ENCODE measurements at places on chromosomes 4 and X.

DNA sequence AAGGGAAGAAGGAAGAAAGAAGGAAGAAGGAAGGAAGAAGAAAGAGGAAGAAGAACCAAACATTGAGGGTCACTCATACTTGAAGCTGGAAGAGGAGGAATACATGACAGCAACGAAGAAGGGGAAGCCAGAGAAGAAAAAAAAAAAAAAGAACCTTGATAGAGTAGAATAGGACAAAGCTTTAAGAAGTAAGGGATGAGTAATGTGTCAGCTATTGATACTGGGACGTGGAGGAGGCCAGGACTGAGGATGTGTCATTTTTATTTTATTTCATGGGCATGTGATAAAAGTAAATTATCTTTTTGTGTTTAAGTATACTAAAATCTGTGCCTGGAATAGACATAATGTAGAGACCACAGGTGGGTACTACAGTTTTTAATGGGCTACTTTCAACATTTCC is 6.4 kb downstream of the EDA2R start:
- no peak for DNase-seq

- DNase-seq = no peak
Observed at GRCh38 chr4:99052902-99053301, 35.7 kb downstream of the ADH5 start.

DNA sequence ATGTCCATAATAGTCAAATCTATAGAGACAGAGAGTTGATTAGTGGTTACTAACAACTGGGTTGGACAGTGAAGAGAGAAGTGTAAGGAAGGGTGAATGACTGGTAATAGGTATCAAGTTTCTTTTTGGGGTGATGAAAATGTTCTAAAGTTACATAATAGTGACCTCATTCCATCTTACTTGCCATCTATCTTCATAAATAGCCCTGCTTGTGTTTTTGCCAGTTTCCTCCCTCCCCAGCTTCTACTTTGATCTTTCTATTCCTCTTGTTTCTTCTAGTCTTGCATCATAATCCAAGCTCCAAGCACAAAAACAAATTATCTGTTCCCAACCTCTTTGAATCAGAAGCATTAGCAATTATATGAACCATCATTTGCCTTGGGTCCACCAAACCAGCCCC is 40.2 kb upstream of the TET2 start:
- DNase-seq = no peak

GRCh38 chr4:187493661-187494060 is 501.9 kb upstream of the ZFP42 start:
- no peak for DNase-seq

- no peak for DNase-seq
Observed at GRCh38 chr4:186948361-186949242, 224.9 kb upstream of the FAT1 start.

DNA sequence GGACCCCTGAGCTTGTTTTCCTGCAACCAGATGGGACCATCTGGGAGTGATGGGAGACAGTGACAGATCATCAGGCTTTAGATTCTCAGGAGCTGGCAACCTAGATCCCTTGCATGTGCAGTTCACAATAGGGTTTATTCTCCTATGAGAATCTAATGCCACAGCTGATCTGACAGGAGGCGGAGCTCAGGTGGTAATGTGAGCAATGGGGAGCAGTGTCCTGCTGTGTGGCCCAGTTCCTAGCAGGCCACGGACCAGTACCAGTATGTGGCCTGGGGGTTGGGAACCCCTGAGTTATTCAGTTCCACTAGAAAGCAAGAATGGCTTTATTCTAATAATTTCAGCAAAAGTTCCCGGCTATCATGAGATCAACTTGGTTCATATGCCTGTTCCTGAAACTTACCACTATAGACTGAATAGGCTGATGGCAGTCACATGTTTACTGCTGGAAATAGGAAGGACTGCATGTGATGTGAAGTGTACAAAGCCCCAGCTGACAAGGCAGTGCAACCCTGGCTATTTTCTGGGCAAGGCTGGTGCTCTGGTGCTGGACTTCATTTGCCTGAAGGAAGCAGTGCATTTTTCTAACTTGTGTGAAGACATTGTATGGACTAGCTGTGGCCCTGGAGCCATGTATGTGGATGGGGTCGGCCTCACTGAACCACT is 107.2 kb downstream of the SPRY1 start:
- DNase-seq = no peak

DNA sequence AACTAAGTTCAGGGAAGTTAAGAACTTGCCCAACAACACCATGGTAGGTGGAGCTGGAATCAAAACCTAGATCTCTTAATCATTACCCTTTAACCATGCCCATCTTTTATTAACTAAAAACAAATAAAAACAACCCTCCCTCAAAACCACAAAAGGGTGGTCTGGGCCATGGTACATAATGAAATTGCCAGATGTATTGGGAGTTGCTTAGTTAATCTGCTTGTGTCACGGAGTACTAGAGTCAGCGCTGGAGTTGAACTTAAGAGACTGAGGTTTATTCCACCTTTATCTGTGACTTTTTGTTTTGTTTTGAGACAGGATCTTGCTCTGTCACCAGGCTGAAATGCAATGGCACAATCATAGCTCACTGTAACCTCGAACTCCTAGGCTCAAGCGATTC is 13.3 kb downstream of the LRRC66 start:
- no peak for DNase-seq

DNA sequence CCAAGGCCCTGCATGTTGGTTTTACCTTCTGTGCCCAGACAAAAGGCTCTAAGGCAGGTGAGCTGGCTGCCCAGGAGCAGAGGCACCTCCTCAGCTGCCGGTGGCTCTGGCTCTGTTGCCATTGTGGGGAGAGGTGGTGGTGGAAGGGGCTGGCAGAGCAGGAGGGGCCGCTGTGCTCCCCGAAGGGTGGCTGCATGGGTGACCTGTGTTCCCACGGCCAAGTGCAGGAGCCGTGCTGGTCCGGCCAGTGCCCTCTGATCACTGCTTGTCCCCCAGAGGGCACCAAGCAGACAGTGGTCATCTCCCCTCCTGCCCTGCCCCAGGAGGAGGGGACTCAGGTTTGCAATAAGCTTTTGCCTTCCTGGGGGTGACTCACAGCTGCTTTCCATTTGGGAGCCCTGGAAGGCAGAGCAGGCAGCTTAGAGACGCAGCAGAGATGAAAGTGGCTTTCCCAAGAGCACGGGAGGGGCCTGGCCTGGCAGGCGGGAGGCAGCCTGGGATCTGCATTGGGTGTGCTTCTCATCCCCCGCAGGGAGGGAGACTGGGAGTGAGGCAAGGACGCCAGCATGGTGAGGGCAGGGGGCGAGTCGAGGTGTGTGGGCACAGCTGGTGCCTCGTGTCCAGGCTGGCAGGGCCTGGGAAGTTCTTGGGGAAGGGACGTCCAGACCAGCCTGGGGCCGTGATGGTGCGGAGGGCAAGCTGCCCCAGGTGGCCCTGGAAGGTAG is 28.7 kb downstream of the DOK7 start:
- no peak for DNase-seq

DNA sequence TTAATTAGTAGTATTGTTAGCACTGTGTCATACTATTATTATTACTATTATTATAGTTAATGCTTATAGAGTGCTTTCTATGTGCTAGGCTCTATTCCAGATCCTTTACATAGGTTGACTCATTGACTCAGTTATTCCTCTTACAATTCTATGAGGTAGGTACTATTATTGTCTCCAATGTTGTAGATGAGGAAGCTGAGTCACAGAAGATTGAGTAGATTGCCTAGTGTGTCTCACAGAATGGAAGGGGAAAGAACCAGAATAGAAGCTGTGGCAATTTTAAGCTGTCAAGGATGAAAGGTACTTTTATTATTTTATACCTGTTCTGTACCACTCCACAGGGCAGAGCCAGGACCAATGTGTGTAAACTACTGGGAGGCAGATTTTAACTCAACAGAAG is 1.9 kb upstream of the TCEAL1 start:
- DNase-seq = no peak

DNA sequence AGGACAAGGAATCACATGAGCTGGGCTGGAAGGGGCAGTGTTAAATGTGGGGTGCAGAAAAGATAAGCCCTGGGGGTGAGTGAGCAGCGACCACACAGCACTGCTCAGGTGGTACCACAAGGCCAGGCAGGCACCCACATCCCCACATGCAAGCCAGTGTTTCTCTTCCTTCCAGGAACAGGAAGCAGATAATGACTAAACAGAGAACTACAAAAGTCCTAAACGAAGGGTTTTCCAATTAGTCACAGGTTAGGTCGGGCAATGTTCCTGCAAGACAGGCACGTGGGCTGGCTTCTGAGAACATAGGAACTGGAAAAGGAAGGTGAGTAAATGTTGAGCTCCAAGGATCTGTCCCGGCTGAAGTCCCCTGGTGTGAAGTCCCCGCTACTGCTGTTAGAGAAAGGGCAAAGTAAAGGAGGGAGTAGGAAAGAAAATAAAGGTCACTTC is 19.5 kb downstream of the RELL1 start:
- no peak for DNase-seq

- no peak for DNase-seq
Observed at GRCh38 chr4:179130122-179130714, 1688.0 kb upstream of the AGA start.

GRCh38 chr4:183816077-183816476 is 89.0 kb upstream of the STOX2 start:
- no peak for DNase-seq

DNA sequence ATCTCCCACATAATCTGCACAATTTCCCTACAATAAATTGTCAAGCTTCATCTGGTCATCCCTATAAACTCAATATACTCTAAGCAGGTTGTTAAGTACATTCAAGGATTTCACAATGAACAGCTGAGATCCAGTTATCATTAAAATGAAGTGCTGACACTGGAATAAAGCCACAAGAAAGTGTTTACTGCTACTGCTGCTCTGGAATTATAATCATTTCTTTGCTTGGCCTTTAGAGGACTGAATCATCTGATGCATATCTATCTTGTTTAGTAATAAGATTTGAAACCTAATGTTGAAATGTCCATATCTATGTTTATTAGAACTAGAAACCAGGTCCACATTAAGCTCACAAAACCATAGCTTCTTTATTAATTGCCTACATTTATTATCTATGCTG is 338.6 kb upstream of the ZFP42 start:
- no peak for DNase-seq

DNA sequence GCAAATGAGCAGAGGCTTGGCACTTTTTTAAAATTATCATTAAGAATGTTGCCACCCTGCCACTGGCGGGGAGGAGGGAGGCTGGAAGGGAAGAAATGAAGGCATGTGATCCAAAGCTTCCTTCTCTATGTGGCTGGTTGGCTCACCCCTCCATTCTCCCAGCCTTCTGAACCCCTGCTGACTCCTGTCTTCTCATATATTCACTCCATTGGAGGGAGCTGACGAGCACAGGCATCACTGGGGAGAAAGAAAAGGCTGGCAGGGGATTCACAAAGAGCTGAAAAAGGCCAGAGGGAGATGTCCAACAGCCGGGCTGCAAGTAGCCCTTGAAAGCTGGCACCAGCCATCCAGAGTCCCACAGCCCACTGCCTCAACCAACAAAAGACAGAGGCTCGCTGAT is 495.6 kb downstream of the BCOR start:
- no peak for DNase-seq

DNA sequence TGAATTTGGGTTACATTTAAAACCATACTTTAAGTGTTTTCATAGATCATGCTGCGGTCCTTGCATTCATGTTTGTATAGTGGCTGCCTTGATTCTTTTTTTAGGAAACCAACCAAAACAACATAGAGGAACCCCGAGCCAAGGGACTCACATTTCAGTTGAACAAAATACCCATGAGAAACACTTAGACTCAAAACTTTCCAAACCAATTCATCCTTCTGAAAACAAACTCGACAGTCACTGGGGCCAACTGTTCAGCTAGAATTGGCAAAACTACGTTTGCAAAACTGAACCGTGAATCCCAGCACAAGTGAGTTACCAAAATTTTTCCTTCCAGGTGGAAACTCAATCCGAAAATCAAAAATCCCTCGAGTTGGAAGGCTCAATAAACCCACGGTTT is 1.4 kb downstream of the ADGRA3 start:
- no peak for DNase-seq

- DNase-seq = no peak
Observed at GRCh38 chr4:184757810-184758209, 23.9 kb upstream of the CENPU start.

DNA sequence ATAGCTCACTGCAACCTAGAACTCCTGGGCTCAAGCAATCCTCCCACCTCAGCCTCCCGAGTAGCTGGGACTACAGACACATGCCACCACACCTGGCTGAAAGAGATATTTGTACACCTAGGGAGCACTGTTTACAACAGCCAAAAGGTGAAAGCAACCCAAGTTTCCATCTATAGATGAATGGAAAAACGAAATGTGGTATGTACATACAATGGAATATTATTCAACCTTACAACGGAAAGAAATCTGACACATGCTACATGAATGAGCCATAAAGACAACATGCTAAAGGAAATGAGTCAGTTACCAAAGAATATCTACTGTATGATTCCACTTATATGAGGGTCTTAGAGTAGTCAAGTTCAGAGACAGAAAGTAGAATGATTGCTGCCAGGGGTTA is 52.2 kb downstream of the ABCG2 start:
- DNase-seq = no peak

DNA sequence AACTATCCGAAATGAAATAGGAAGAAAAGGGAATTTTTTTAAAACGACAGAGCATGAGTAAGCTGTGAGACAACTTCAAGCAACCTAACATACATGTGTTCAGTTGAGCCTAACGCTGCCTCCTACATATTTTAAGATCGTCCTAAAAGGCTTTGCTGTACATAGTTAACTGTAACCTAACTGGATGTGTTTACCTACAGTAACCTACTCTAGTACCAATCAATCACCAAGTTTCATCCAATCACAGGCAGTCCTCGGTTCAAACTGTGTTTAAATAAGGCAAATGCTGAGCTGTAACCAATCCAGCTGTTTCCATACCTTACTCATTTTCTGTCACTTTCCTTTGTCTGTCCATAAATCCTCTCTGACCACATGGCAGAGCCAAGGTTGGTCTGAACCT is 17.1 kb downstream of the RCHY1 start:
- DNase-seq = no peak

DNA sequence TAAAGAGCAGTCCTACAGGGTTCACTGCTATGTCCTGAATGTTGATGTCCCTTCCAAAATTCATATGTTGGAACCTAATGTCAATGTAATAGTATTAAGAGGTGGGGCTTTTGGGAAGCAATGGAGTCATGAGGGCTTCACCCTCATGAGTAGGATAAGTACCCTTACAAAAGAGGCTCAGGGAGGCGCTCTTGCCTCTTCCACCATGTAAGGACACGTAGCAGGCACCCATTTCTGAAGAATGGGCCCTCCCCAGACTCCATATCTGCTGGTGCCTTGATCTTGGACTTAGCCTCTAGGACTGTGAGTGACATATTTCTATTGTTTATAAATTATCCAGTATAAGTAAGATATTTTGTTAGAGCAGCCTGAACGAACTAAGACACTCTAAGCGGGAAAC is 15.8 kb downstream of the MED28 start:
- no peak for DNase-seq

All from stimulated activated CD8-positive, alpha-beta memory T cell treated with anti-CD3 and anti-CD28 coated beads, Interleukin-4, amount 100 ng/mL, for 1 hour (primary cell).